ENCODE measurements at places on chromosomes 7 and 10. TPM values are rescaled to one million over a fixed set of nuclear protein-coding genes. Genes with fewer than 3 reads are reported as not detected.
A peak's percentile ranks its signal among the peaks of the same experiment; 100 is the strongest.

DNA sequence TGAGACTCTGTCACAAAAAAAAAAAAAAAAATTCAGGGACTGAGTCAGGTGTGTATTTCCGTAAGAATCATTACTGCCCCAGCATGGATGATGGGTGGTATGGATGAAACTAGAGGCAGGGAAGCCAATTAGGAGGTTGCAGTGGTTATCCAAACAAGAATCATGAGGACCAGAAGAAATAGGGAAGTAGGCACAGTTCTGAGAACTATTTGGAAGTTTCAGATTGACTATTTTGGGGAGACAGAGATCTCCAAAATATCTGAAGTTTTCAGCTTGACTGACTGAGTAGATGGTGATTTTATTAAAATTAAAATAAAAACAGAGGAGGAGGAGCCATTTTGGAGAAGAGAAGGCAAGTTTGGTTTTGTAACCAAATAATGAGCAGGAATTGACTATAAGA, 119.4 kb upstream of the NRBF2 start:
- DNase-seq, result no peak

- DNase-seq, result no peak
These were observed 33.6 kb upstream of the GUSB start for GRCh38 chr7:66015440-66016130.

ARHGAP19 gene
- total RNA-seq, result 5.5 TPM

- no peak for DNase-seq
These were observed 55.4 kb upstream of the CDC14C start for GRCh38 chr7:48868916-48869315.

GRCh38 chr7:51239691-51240090, 76.9 kb downstream of the COBL start:
- no peak for DNase-seq

DNA sequence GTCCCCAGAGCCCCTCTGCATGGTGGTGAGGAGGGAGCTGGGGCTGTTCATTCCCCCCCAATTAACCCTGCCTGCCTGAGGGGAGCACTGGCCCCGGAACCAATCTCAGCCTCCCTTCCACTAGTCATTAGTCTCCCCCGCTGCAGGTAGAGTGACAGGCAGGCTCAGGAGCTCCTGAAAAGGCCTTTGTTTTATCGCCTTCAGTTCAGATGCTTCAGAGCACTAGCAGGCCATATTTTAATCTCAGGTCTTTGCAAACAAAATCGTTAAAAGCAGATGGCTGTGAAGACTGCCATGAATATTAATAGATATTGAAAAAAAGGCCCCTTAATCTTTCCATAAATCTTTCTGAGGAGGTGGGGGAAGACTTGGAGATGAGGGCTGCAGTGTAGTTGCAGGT, 250.7 kb downstream of the RPS24 start:
- no peak for DNase-seq

BUB3 gene
- total RNA-seq, result 84.4 TPM

GRCh38 chr10:29055101-29055500, 233.8 kb upstream of the LYZL1 start:
- DNase-seq, result no peak

- DNase-seq, result no peak
These were observed 58.3 kb downstream of the CDCA7L start for GRCh38 chr7:21887353-21887752.

- DNase-seq, result no peak
These were observed 208.3 kb downstream of the DNAJB9 start for GRCh38 chr7:108777966-108778365.

DNA sequence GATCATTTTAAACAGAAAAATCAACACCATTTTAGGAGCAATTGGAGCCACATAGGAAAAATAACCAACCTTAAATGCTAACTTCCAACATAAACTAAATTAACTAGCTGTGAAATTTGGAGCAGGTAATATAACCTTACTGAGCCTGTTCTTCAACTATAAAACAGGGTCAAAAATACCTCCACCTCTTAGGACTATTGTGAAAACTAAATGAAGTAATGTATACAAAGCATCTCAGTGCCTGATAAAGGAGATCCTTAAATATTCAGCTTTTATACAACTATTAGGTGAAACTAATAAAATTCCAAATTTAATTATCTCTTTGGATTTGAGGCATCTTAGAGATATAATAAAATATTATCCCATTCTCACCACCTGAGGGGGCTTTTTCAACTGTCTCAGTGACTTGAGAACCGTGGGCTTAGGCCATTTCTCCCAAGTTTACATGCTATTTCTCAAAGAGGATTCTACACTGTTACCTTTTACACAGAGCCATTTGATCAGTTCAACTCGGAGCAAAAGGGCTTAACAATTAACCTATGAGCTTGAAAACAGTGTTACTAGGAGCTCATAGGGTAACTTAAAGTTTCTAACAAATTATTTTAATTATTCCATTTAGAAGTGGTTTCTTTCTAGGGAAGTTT, 165.0 kb upstream of the ASAH2 start:
- DNase-seq, result no peak

CYP3A7 gene
- not detected for total RNA-seq

OR2A5 gene
- total RNA-seq, result not detected

- DNase-seq, result no peak
These were observed 219.1 kb upstream of the PITRM1 start for GRCh38 chr10:3391657-3392056.

DNA sequence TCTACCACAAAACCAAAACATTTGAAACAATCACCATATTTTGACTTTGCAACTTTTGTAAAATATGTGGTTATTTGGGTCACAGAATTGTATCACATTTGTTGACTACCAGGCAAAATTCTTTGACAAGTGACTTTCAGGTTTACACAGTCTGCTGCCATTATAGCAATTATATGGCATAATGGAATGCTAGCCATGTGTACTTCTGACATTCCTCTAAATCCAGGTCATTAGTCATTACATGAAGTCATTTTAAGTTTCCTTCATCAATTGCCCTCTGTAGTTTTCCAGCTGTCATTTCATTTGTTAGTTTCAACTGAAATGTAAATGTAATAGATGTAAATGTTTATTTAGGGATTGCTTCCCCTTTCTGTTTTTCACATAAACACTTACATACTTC, 137.5 kb downstream of the IMMP2L start:
- no peak for DNase-seq

GRCh38 chr7:113774182-113774807, 144.5 kb downstream of the PPP1R3A start:
- no peak for DNase-seq

OR13A1 gene
- not detected for total RNA-seq

- no peak for DNase-seq
These were observed 84.6 kb downstream of the MAD1L1 start for GRCh38 chr7:2148189-2148588.

UTF1 gene
- not detected for total RNA-seq

- DNase-seq, result no peak
These were observed 106.2 kb downstream of the TFEC start for GRCh38 chr7:115924411-115924810.

GPR37 gene
- 43.7 TPM for total RNA-seq

- DNase-seq, result no peak
These were observed 4.9 kb upstream of the COL17A1 start for GRCh38 chr10:104090611-104091010.

DNA sequence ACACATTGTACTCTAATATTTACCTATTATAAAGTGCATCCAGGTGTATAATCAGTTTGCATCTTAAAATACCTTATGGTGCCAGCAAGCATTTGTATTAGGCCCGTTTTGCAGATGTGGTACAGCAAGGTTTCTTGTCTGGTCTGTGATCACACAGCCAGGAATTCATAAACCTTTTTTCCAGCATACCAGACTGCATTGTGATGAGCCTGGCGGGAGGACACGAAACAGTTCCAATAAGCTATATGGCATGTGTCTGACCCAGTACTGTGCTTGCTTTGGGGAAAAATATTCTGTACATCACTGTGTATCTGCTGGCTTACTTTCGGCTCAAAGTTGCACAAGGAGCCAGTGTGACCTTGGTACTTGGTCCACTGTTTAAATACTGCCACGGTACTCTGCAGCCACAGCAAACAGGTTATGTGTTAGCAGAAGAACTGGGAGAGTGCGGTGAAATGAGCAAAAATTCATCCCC, 36.3 kb downstream of the CHN2 start:
- DNase-seq, result no peak

- DNase-seq, result no peak
These were observed 316.9 kb downstream of the INHBA start for GRCh38 chr7:41385996-41386395.

ZNF804B gene
- not detected for total RNA-seq

FANK1 gene
- 0.81 TPM for total RNA-seq

GRCh38 chr10:74973741-74974392, 137.6 kb upstream of the SAMD8 start:
- DNase-seq, result no peak

GRCh38 chr7:128948976-128949760, 11.4 kb downstream of the IRF5 start:
- no peak for DNase-seq

DNA sequence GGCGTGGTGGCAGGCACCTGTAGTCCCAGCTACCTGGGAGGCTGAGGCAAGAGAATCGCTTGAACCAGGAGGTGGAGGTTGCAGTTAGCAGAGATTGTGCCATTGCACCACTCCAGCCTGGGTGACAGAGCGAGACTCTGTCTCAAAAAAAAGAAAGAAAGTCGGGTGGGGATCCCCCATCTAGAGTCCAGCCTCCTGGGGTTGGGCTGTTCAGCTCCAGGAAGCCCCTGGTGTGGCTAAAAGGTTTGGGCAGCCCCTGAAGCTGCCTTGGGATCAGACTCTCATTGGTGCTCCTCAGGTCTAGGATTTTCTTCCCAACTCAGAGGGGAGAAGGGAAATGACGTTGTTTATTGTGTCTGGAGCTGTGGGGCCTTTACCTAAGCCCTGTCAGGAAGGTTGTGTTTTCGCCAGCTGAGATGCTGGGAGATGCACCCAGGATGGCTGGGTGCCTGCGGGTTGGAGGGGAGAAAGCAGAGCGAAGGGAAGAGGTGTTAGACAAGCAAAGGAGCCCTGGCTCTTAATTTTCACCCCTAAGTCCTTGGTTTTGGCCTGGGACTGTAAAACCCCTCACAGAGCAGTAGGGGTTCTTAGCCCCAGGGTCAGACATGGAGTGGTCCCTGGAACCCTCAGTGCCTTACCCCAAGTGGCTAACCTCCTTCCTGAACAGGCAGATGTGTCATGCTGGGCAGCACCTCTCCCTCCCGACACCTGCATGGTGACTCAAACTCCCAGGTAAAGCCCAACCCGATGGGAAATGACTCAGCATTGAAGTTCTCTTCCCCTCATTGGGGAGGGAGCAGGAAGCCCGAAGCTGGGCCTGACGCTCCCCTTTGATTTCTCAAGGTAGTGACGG, 21.1 kb downstream of the PLAU start:
- DNase-seq, result no peak

DNA sequence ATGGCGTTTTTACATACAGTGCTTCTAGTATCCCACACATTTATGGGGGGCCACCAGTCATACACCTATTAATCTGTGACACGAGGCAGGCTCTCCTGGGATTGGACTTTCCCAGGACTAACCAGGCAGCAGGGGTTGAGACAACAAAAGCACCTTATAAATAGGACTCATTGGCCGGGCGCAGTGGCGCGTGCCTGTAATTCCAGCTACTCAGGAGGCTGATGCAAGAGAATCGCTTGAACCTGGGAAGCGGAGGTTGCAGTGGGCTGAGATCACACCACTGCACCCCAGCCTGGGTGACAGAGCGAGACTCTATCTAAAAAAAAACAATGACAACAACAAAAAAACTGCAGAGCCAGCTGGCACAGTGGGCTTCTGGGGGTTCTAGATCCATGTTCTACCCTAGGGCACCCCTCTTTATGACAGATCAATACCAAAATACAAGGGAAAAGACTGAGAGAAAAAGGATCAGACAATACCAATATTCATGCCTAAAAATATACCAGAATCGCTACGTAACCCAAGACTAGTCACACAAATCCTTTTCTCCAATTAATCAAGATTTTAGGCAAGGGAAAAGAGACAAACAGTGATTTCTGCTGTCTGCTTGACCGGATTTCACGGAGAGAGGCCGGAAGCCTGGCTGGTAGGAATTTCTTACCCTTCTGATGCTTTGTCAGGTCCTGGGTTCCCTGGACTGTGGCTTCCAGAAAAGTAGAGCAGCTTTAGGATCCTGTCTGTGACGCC, 98.4 kb upstream of the CCNY start:
- peak; percentile 27 for DNase-seq

- DNase-seq, result no peak
These were observed 85.9 kb upstream of the TBX20 start for GRCh38 chr7:35339811-35340210.

MSS51 gene
- total RNA-seq, result 2.8 TPM

MRPS33 gene
- total RNA-seq, result 42.0 TPM
